T1000 (cell line): ENCODE measurements at places on chromosomes 5 and 9.

GRCh38 chr5:28807195-28807729 is 1768.9 kb upstream of the CDH9 start:
- DNase-seq, result no peak

DNA sequence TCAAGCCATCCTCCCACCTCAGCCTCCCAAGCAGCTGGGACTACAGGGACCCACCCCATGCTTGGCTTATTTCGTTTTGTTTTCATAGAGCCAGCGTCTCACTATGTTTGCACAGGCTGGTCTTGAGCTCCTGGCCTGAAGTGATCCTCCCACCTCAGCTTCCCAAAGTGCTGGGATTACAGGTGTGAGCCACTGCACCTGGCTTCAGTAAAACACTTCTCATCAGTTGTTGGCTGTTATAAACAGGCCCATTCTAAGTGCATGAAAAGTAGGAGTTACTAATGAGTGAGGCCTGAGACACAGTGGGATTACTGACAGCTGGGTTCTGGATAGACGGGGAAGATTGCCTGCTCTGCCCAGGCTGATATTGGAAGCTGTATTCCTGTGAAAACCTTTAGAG is 3.5 kb downstream of the CRB2 start:
- no peak for DNase-seq

- no peak for DNase-seq
Measured at GRCh38 chr9:134420974-134421432, 94.7 kb downstream of the RXRA start.

GRCh38 chr5:8079056-8079455 is 210.1 kb downstream of the MTRR start:
- no peak for DNase-seq

DNA sequence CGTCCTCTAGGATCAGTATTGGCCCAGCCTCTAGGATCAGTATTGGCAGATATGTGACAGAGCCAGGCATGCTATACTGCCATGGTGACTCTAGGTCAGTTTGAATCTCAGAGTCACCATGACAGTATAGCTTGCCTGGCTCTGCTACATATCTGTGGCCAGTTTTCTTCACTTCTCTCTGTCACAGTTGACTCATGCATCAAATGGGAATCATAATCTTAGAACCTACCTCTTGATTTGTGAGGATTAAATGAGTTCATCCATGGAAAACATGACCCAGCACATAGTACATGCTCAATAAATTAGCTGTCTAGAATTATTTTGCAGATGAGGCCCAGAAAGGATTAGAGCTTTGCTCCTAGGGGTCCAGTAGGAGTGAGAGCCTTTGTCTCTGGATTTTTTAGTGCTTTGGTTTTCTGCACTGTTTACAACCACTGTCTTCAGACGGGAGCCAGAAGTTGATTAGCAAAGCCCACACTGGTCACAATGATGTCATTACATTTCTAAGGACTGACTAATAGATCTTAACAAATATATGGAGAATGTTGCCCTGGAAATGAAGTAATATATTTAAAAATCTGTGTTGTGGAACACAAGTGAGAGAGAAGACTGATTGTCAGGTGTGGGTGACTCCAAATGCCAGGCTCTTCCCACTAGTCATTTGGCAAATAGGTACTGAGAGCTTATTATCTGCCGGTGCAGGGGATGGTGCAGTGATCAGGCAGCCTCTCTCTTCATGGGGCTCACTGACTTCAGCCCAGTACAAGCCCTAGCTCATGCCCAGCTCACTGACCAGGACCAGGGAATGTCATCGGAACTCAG is 76.0 kb downstream of the COL15A1 start:
- peak; percentile 50 for DNase-seq

- DNase-seq, result peak; percentile 80
Measured at GRCh38 chr9:130451509-130452388, 7.0 kb downstream of the ASS1 start.

DNA sequence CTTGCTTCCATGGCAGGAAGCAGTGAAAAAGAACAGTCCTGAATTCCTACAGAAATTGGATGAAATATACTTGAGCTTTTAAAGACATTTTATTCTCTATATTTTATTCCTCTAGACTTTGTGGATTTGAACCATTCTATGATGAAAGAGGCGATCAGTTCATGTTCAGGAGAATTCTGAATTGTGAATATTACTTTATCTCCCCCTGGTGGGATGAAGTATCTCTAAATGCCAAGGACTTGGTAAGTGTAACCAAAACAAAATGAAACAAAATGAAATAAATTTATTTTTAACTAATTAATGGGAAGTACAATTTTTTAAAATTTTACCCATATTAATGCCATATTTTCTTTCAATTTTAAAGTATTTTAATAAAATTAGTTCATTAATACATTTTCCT is 34.1 kb downstream of the STARD4 start:
- no peak for DNase-seq

GRCh38 chr9:101652601-101653175 is 57.9 kb upstream of the PPP3R2 start:
- no peak for DNase-seq

DNA sequence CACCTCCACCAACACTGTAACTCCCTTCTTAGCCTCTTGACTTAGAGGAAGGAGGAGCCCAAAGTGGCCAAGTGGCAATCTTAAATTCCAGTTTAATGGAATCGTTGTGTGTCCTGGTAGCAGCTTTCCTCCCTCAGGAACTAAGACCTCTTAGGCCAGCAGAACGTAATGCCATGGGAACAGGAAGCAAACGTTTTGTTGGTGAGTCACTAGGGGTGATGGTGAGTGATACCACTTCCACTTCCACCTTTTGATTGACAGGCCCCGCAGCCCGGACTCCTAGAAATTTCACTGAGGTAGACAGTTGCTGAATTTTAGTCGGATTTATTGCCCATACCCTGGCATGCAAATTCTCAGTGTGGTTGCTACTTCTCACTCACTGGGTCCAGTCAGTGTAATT is 94.2 kb upstream of the FBN2 start:
- no peak for DNase-seq

GRCh38 chr5:54312499-54312898 is 2.1 kb upstream of the ARL15 start:
- no peak for DNase-seq

GRCh38 chr5:14667290-14667689 is 2.8 kb downstream of the OTULIN start:
- no peak for DNase-seq

DNA sequence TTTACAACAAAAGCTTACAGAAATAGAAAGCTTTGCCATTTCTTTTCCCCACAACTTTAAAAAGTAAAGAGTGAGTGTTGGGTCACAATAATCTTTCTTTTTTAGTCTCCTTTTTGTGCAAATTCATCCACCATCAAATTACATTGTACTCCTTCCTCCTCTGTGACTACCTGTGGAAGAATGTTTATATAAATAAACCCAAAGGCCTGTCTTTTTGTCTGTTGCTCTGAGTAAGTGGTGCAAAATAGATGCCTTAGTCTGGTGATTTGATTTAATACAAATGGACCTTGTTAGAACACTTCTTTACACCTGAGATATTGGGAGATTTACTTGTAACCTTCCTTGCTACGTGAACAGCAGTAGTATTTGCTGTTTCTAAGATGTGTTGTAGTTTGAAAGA is 53.5 kb upstream of the TAF11L2 start:
- DNase-seq, result no peak

GRCh38 chr5:167684251-167684650 is 607.2 kb upstream of the WWC1 start:
- no peak for DNase-seq

DNA sequence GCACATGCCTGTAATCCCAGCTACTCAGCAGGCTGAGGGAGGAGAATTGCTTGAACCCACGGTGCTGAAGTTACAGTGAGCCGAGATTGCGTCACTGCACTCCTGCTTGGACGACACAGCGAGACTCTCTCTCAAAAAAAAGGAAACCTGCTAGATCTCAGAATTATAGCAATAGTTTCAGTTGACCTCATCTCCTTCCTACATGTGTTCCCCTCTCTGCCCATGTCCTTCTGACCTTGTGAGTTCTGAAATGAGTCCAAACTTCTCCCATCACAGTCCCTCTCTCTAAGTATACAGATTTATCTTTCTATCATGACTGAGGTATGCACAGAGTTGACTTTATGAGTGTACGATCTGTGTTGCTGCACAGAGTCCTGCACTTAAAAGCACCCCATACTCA is 44.6 kb upstream of the SHOC1 start:
- DNase-seq, result no peak

- DNase-seq, result no peak
Measured at GRCh38 chr9:108259917-108260675, 595.7 kb downstream of the ACTL7B start.

DNA sequence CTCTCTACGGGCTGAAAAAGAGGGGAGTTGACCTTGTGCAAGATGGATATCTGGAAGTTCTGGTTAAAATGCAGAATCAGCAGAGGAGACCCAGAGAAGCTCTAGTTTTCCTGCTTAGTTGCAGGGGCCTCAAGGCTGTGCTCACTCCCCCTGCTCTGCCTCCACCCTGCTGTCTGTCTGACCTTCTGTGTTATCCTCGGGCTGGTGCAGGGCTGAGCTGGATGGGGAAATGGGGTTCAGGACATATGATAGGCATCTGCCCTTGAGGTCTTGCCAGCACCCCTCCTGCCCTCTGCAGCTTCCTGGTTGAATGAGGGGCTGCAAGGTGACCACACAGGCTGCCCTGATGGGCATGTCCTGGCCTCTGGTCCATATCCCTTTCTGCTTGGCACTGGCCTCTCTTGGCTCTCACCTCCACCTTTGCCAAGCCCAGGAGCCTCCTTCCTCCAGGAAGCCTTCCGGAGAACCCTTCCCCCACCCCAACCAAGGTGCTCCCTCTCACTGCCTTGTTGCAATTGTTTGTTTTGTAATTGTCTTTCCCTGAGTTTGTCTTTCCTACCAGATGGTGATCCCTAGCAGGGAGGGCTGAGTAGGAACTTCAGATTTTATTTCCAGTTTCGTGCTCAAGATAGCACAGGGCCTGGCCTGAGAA is 1.3 kb downstream of the TMEM268 start:
- no peak for DNase-seq

GRCh38 chr5:79576606-79577289 is 35.5 kb upstream of the TENT2 start:
- no peak for DNase-seq

DNA sequence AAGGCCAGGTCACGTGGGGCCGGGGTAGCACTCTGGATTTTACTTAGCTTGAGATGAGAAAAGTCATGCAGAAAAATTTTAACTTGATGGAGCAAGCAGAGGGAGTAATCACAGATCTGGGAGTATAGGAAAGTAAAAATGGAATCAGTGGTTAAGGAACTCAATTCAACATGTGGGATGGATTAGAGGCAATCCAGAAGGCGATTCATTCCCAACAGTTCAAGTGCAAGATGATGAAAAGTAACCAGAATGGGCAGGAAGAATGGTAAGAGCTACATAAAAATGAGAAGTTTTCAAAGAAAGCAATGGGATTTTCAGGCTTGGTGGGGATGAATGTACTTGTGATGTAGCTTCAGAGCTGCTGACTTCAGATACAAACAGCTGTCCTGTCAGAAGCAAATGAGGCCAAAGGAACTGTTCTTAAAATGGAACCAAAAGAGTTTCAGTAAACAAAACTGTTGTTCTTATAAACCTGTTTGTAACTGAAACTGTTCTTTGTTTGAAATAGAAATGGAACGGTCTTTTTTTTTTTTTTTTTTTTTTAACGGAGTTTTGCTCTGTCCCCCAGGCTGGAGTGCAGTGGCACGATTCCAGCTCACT is 5.6 kb upstream of the SEC24A start:
- DNase-seq, result no peak

- DNase-seq, result no peak
Measured at GRCh38 chr5:120463006-120463680, 957 bp upstream of the PRR16 start.

GRCh38 chr5:168765551-168766425 is 186.6 kb upstream of the PANK3 start:
- DNase-seq, result peak; percentile 74

DNA sequence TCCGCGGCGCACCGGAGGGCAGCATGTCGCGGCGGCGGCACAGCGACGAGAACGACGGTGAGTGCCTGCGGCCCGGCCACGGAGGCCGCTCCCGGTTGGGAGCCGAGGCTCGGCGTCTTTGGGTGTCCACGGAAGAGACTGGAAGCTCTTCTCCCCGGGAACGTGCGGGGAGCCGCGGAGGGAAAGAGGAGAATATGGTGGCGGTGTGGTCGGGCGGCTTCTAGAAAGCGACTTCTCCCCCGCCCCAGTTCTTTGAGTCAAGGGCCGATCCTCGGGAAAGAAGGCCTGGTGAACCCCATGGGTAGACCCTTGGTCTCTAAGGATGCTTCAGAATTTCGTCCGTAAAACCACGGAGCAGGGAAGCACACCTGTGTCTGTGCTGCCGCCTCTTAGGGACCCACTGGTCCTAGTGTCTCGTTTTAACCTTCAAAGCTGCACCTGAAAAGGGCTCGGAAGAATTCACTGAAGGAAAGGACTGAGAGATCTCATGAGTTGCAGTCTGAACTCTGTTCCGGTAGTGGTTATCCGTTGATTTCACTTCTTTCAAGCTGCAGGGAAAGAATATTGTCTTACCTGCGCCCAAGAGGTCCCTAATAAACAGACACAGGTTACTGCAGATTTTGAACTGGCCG is 354 bp downstream of the NCBP1 start:
- DNase-seq, result no peak

GRCh38 chr9:37543468-37543867 is 32.7 kb downstream of the FBXO10 start:
- no peak for DNase-seq

GRCh38 chr5:14215901-14216300 is 72.8 kb downstream of the TRIO start:
- no peak for DNase-seq

GRCh38 chr5:143011585-143011984 is 241.4 kb downstream of the ARHGAP26 start:
- DNase-seq, result no peak

DNA sequence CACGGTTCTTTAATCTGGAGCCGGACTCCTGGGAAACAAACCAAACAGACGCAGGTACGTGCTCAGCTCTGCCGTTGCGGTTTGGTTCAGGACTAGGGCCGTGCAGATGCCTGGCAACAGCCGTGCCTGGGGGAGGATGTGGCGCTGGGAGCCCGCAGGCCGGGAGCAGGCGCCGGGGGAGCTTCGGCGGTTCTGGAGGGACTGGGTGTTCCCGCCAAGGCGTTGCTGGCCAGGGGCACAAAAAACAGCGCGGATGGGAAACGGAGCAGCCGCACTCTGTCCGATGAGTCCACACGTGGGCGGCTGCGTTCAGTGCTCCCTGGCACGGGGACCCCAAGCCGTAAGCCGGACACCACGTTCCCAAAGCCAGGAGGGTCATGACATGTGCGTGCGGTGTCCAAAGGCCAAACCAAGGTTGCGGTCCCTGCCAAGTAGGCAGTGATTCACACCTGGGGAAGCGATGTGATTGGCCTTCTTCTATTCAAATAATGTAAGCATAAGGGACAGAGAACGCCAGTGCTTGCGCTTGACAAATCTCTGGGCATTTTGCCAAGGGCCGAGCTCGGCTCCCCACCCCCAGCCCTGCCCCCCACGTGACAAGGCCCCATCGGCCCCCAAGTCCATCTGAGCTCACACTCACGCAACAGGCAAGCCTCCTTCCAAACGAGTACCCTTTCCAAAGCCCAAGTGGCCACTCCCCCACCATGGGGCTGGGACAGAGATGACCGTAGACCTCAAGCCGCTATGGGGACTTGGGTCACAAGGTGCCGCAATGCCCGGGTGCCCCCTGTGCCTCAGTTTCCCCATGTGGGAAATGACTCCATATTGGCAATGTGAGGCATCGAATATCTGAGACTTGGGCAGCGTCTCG is 49.7 kb upstream of the NKD2 start:
- no peak for DNase-seq

- DNase-seq, result no peak
Measured at GRCh38 chr5:116455061-116455460, 119.6 kb downstream of the SEMA6A start.

- DNase-seq, result no peak
Measured at GRCh38 chr5:175466700-175467318, 11.6 kb upstream of the SFXN1 start.
